ENCODE measurements at places on chromosomes 13 and 19.

DNA sequence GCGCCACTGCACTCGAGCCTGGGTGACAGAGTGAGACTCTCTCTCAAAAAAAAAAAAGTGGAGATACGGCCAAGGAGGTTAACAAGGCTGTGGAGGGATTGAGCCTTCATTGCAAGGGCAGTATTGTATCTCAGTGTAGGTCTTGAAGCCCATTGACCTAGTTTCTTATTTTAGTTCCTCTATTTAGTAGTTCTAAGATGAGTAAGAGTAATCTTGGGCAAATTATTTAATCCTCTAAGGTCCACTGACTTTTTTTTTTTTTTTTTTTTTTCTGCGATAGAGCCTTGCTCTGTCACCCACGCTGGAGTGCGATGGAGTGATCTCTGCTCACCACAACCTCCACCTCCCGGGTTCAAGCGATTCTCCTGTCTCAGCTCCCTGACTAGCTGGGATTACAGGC, 14.3 kb upstream of the ILF3 start:
- no peak for DNase-seq

DNA sequence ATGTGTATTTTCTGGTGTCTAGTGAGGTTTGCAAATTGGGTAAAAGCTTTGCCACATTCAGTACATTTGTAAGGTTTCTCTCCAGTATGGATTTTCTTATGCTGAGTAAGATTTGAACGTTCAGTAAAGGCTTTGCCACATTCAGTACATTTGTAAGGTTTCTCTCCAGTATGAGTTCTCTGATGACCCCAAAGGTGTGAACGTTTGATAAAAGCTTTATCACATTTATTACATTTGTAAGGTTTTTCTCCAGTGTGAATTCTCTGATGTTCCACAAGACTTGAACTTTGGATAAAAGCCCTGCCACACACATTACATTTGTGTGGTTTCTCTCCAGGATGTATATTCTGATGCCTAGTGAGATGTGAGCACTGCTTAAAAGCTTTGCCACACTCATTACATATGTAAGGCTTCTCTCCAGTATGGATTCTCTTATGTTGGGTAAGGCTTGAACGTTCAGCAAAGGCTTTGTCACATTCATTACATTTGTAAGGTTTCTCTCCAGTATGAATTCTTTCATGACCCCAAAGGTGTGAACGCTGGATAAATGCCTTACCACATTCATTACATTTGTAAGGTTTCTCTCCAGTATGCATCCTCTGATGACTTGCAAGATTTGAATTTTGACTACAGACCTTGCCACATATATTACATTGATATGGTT, 17.4 kb downstream of the ZNF677 start:
- no peak for DNase-seq

DNA sequence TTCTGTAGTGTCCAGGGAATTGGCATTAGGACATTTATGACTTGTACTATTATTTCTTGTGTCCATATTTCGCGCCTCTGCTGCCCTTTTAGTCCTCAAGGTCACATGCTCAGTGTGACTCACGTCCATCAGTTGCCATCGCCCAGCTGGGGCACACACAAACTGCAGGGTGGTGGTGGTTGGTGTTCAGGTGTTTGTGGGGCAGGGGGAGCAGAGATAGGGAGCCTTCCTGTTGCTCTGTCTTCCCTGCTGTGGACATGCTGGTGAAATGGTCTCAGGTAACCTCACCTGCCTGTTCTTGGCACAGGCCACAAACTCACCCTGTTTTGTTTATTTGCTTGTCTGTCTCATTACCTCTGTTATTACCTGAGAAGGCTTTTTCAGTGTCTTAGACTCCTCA, 22.4 kb downstream of the PRR12 start:
- peak; percentile 81 for DNase-seq

GRCh38 chr13:73757481-73758233, 376.5 kb downstream of the KLF12 start:
- DNase-seq = no peak

DNA sequence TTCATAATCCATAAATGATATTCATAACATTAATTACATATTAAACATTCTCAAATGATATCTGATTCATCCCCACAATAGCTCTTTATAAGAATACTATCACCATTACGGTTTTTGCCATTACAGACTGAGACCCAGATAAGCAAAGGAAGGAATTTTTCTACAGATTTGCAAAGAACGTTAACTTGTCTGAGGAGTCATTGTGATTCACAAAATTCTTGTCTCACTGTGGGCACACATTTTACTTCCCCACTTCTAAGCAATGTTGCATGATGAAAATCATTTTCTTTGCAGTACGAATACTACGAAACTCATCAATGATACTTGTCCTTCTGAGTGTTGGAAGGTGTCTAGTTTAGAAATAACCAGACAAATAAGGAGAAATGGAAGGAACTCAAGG, 70.1 kb downstream of the NALCN start:
- DNase-seq = no peak

GRCh38 chr19:18576383-18576782, 4.7 kb downstream of the UBA52 start:
- no peak for DNase-seq

GRCh38 chr19:50501186-50501567, 9.8 kb downstream of the JOSD2 start:
- no peak for DNase-seq

DNA sequence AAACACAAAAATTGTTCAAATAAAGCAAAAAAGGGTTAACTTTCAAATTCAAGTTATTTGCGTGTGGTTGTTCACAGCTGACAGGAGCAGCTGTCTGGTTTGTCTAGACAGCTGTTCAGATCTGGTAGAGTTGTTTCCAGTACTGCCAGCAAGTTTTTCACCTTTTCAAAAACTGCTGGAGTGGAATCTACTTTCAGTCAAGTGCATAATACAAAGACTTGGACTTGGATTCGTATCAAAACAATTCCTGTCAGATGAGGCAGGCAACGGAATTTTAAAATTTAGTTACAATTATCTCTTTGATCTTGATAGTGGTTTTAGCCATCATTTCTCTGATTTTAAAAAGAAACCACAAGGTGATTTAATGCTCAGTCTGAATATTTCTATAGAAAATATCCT, 51.7 kb upstream of the EEF1AKMT1 start:
- no peak for DNase-seq

- DNase-seq = no peak
Observed at GRCh38 chr19:1240925-1241324, 626 bp upstream of the ATP5F1D start.

DNA sequence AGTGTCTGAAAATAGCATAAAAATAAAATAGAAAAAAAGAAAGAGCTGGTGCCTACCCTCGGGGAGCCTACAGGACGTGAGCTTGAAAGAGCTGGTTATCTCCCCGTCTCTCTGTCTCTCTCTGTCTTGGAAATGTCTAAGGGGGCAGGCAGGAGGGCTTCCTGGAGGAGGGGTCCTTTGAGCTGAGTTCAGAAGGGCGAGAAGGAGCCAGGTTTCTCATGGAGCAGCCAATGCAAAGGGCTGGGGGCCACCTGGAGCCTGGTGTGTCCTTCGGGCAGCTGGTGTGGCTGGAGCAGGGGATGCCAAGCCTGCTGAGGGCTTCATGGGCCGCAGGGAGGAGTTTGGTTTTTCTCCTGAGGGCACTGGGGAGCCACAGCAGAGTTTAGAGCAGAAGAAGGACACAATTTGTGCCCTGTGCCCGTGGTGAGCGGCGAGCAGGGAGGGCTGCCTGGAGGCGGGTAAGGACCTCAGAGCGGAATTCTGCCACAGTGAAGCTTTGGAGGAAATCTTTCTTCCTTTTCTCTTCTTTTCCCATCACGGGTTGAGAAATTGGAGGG, 38.7 kb downstream of the EFNA2 start:
- DNase-seq = no peak

GRCh38 chr13:75812751-75813181, 176.6 kb downstream of the LMO7 start:
- DNase-seq = no peak

DNA sequence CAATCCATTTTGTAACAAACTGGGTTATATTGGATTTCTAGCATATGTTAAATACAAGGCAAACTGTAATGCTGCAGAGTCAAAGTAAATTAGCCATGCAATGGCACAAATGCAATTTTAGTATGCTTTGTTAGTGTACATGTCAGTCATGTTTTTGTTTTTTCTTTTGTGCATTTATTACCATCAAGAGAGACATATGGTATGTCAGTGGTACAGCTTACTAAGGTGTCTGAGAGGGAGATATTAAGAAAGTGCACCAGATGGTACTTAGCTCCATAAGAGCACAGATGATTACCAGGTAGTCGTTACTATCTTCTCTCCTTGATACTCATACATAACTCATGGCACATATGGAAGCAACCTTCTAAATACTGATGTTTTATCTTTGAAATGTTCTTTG, 550.3 kb downstream of the GPC5 start:
- DNase-seq = no peak

GRCh38 chr13:20114066-20114610, 46.7 kb downstream of the GJA3 start:
- no peak for DNase-seq
